ENCODE measurements at places on chromosomes 1 and 21. TPM values are rescaled to one million over a fixed set of nuclear protein-coding genes. Genes with fewer than 3 reads are reported as not detected.
A peak's percentile ranks its signal among the peaks of the same experiment; 100 is the strongest.

Gene GJA8
- total RNA-seq: not detected

DNA sequence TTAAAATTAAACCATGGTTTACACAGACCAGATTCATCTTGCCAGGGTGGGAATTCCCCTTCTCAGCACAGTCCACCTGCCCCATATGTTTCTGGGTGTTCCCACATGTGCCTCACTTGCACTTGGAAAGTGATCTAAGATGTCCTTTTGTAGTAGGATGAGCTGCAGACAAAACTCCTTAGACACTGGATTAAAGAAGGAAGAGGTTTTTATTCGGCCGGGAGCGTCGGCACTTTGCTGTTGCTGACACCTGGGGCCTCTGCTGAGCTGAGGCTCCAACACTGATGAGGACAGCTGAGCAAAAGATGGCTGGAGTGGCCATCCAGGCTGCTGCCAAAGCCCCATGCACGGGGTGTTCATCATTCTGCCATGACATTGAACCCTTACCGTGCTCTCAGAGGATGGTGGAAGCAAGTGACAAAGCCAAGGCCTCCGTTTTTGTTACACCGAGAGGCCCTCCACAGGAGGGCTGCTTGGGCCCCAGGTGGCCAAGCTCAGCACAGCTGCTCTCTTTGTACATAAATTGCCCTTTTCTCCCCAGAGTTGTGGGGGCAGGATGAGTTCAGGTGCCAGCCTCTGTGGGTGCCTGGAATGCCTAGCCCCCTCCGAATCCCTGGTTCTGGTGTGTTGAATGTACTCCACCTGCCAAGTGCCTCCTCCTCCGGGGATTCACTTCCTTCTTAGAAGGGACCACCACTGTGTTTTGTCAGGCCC lies 7.3 kb upstream of the ACOT11 start:
- H3K27me3 ChIP-seq: no peaks in the 10 kb centered on the region
- no peaks in the 10 kb centered on the region for H3K36me3 ChIP-seq
- H3K27ac ChIP-seq: no peak overlapping the region

- no peaks in the 10 kb centered on the region for H3K36me3 ChIP-seq
- H3K4me3 ChIP-seq: peak overlapping the region; percentile 53
- H3K4me1 ChIP-seq: peaks cover 28% of the 10 kb centered on the region
- H3K27ac ChIP-seq: peak overlapping the region; percentile 91
- no peaks in the 10 kb centered on the region for H3K27me3 ChIP-seq
Measured at GRCh38 chr1:206658264-206658980, 23.1 kb downstream of the DYRK3 start.

DNA sequence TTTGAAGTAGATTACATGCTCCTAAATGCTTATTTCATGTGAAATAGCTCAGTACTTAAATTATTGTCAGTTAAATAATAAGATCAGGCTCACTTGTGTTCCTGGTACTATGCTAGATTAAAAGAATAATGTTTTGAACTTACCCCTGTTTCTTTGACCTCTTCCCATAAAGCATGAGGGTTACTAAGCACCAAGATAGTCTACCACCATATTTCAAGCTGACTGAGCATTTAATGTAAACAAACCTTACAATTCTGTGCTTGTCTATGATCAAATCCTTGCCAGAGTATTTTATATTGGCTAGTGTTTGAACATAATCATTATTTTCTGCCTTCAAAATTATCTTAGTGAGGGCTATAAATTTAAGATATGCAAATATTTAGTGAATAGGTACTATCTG lies 98.1 kb downstream of the LHX9 start:
- H3K27ac ChIP-seq: no peak overlapping the region
- H3K36me3 ChIP-seq: no peaks in the 10 kb centered on the region
- DNase-seq: no peak
- H3K4me1 ChIP-seq: no peaks in the 10 kb centered on the region
- H3K27me3 ChIP-seq: no peaks in the 10 kb centered on the region
- H3K4me3 ChIP-seq: no peak overlapping the region

DNA sequence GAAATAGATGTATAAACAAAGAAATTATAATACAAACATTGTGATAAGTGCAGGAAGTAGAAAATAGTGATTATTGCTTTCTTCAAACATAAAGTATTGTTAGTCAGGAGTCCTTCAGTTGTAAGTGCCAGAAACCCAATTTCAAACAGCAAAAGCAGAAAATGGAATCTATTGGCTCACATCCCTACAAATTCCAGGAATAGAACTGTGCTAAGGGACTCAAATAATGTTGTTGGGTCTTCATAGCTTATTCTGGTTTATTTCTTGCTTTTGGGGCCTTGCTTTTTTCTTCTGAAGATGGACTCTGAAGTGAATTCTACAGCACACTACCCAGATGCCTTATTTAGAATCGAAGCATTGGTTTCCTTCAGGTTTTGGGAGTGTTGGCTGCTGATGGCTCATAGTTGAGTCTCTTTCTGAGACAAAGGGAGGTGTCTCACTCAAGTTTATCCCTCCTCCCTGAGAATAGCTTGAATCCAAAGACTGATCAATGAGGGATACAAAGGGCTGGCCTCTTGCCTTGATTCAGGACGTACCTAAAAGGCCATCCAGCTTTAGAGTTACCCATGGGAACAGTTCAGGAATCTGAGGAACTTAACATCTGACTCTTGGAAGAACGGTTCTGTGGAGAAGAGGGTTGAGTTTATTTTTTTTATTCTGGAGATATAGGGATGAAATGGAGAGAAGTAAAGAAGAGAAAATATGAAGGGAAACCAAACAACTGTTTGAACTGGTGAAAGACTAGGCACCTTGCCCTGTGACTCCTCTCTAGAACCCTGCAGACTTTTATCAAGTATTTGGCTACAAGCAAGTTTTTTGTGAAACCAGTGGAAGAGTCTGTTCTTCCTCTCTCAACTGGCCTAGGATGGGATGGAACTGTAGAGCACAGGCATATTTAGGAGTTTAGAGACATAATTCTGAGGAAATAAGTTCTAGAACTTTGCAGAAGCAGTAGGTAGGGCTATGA lies 39.0 kb upstream of the ATG4C start:
- H3K4me1 ChIP-seq: no peaks in the 10 kb centered on the region
- H3K4me3 ChIP-seq: no peak overlapping the region
- H3K36me3 ChIP-seq: no peaks in the 10 kb centered on the region
- DNase-seq: no peak
- H3K27me3 ChIP-seq: no peaks in the 10 kb centered on the region
- H3K27ac ChIP-seq: no peak overlapping the region

Gene OR2L3
- not detected for total RNA-seq

- no peaks in the 10 kb centered on the region for H3K27me3 ChIP-seq
- DNase-seq: peak; percentile 98
- H3K4me1 ChIP-seq: peaks cover 47% of the 10 kb centered on the region
- peak overlapping the region; percentile 83 for H3K4me3 ChIP-seq
- peak overlapping the region; percentile 99 for H3K27ac ChIP-seq
Measured at GRCh38 chr1:10210841-10211804, 753 bp downstream of the KIF1B start.

- H3K36me3 ChIP-seq: no peaks in the 10 kb centered on the region
- H3K27ac ChIP-seq: peak overlapping the region; percentile 100
- H3K4me3 ChIP-seq: peak overlapping the region; percentile 85
- peaks cover 65% of the 10 kb centered on the region for H3K4me1 ChIP-seq
Measured at GRCh38 chr1:36157115-36157903, 1.3 kb downstream of the MAP7D1 start.

DNA sequence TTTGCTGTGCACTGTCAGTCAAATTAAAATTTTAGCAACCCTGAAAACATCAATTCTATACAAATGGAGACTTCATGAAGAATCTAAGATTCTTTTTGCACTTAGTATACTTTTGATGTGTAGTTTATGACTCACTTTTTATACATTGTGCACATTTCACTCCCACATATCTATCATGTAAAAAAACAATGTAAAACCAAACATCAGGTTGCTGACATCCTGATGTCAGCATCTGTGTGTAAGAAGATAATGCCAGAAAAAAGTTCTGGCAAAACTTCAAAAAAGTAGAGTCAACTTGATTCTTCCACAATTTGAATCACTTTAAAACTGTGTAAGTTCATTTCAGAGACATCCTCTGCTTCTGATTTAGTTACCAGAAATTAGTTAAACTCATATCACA lies 115.7 kb downstream of the CENPF start:
- no peaks in the 10 kb centered on the region for H3K27me3 ChIP-seq
- no peak overlapping the region for H3K4me3 ChIP-seq
- no peak for DNase-seq
- no peaks in the 10 kb centered on the region for H3K4me1 ChIP-seq
- H3K27ac ChIP-seq: no peak overlapping the region
- H3K36me3 ChIP-seq: no peaks in the 10 kb centered on the region

Gene SLC35E2B
- total RNA-seq: 13.5 TPM

DNA sequence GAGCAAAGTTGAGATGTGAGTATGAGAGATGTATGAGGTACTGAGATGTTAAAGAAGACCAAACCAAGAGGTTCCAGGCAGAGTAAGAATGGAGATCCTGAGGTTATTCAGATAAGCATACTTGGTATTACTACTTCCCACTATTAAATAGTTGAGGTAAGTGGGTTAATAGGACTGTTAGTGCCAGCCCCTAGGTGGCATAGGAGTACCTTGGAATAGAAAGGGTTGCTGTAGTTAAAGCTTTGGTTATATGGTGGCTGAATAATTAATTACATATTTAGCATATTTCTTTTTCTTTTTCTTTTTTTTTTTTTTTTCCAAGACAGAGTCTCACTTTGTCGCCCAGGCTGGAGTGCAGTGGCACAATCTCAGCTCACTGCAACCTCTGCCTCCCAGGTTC lies 397.9 kb upstream of the TMPRSS15 start:
- no peak overlapping the region for H3K4me3 ChIP-seq
- H3K27ac ChIP-seq: no peak overlapping the region
- H3K4me1 ChIP-seq: no peaks in the 10 kb centered on the region
- no peaks in the 10 kb centered on the region for H3K27me3 ChIP-seq
- no peak for DNase-seq
- no peaks in the 10 kb centered on the region for H3K36me3 ChIP-seq

Gene FMO5
- 0.95 TPM for total RNA-seq

DNA sequence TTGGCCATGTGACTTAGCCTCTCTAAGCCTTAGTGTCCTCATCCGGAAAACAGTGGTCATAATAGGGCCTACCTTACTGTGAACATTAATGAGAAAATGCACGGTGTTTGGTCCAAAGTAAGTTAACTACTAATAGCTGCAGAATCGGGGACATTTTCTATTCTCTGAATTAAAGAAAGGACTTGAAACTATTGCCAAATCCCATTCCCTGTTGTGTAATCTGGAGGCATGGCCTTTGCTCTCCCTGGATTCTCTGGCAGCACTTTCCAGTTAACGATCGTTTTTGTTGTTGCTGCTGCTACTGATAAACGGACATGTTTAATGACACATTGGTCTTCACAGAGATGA lies 30.5 kb downstream of the FMO4 start:
- H3K4me3 ChIP-seq: no peak overlapping the region
- no peaks in the 10 kb centered on the region for H3K27me3 ChIP-seq
- H3K27ac ChIP-seq: no peak overlapping the region
- no peaks in the 10 kb centered on the region for H3K4me1 ChIP-seq
- DNase-seq: no peak
- H3K36me3 ChIP-seq: no peaks in the 10 kb centered on the region

DNA sequence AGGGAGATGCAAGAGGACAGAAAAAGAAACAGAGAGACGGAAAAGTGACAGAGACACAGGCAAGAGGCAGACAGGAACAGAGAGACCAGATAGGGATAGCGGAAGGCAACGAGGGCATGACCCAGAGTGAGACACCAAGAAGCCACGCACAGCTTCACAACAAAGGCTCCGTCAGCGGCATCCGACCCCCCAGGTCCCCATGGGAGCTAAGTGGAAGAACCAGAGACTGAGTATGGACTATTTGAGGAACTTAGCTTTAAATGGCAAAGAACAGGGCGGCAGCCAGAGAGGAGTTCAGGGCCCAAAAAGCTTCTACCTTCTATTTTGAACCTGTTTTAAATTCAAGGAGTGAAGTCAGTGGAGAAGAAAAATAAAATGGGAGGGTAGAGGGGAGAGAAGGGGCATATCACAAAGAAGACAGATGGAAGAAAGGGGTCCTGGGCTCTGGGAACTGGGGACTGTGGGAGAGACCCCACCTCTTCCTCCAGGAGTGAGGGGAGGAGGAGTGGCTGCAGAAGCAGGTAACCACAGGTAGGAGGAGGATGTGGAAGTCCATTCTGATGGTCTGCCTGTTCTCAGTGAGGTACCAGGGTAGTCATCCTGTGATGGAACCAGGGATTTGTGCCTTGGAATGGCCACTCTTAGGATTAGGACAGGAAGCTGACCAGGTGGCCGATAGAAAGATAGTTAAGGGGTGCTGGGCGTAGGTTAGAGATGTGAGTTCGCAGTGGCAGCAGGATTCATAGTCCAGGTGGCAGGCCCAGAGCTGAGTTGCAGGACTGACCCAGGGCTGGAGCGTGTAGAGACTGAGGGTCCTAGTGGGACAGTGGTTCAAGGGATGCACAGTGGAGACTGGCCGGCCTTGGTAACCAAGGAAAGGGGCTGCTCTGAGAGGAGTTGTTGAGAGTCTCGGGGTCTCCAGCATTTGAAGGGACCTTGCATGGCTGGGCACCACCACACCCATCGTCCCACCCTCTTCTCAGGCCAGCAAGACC lies 37.7 kb downstream of the CSMD2 start:
- H3K4me1 ChIP-seq: no peaks in the 10 kb centered on the region
- no peak overlapping the region for H3K4me3 ChIP-seq
- H3K36me3 ChIP-seq: no peaks in the 10 kb centered on the region
- H3K27me3 ChIP-seq: no peaks in the 10 kb centered on the region
- no peak for DNase-seq

DNA sequence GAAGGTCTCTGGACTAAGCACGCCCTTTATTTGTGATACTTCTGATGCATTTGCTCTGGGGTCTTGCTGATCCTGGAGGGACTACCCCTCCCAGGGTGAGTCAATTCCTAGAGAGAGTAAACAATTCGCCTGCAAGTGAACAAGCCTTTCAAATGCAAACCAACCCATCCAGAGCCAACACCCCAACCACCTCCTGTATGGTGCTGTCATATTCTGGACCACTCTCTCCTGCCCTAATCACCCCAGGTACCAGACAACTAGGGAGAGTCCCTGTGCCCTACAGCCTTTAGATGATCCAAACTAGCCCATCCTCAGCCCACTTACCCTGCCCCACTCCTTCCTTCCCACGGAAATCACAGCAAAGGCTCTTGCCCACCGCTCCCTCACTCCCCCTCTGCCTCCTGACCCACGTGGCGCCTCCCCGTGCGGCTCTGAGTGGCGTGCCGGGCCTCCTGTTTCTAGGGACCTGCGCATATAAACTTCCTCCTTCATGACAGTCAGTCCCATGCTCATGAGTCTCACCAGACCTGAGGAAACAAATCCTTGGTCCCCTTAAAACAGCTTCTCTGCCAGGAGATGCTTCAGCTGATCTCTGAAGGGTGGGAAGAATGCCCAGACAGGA lies 37.2 kb downstream of the ACTA1 start:
- H3K4me3 ChIP-seq: no peak overlapping the region
- no peak overlapping the region for H3K27ac ChIP-seq
- no peaks in the 10 kb centered on the region for H3K27me3 ChIP-seq
- DNase-seq: no peak

Gene CD5L
- not detected for total RNA-seq

Gene OR10Z1
- not detected for total RNA-seq

DNA sequence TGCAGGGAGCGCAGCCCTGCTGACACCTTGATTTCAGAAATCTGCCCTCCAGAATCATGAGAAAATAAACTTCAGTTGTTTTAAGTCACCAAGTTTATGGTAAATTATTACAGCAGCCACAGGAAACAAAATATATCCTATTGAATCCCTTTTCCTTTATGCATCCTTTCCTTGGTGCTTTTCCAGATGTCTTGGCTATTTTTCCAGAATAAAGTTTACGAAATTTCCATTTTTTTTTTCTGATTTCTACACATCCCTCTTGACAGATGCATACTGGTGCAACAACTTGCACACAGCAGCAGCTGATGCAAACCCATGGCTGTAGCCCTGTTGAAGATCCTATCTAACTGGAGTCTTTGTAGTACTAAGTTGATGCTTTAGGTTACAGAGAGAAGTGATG lies 111.1 kb upstream of the KCNE2 start:
- no peak for DNase-seq
- H3K4me3 ChIP-seq: no peak overlapping the region
- H3K27me3 ChIP-seq: no peaks in the 10 kb centered on the region
- no peaks in the 10 kb centered on the region for H3K36me3 ChIP-seq
- no peak overlapping the region for H3K27ac ChIP-seq

Gene FMO4
- total RNA-seq: 0.61 TPM

Data from gastrocnemius medialis (tissue), 4 donors.